ENCODE measurements at places on chromosomes 2 and 18. TPM values are rescaled to one million over a fixed set of nuclear protein-coding genes. Genes with fewer than 3 reads are reported as not detected.
A peak's percentile ranks its signal among the peaks of the same experiment; 100 is the strongest.

- no peak for DNase-seq
Measured at GRCh38 chr18:70762812-70763211, 474.0 kb downstream of the SOCS6 start.

GRCh38 chr2:145413261-145414030, 893.5 kb upstream of the ZEB2 start:
- no peak for DNase-seq

DNA sequence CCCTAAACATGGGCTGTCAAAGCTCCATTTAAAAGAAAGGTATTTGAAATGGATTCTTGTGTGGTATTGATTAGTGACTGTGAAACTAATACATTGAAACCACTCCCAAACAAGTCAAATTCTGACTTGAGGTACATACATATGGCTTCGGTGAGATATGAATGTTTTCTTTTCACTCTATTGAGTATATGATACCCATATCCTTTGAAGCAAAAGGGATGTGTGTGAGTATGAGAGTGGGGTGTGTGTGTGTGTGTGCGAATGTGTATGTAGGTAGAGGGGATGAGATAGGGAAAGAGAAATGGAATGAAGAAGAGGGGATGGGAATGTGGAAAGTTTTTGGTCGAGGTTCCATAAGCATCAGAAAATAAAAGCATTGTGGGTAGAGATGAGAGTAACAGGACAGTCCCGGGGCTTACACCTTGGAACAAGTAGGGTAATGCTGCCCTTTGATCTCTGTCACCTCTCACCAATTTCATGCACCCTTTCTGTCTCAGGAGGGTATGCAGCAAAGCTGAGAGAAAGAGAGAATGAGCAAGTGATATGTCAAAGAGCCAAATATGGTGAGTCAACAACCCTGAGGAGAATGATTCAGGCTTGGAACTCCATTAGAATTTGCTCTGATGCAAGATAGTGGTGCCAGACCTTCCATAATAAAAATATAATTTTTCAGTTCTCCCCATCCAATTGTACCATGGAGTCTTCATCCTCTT, 64.0 kb upstream of the ZEB2 start:
- DNase-seq = peak; percentile 80

GRCh38 chr2:164388511-164388910, 232.8 kb downstream of the GRB14 start:
- peak; percentile 88 for DNase-seq

- DNase-seq = no peak
Measured at GRCh38 chr2:201433394-201433995, 17.8 kb downstream of the TRAK2 start.

DNA sequence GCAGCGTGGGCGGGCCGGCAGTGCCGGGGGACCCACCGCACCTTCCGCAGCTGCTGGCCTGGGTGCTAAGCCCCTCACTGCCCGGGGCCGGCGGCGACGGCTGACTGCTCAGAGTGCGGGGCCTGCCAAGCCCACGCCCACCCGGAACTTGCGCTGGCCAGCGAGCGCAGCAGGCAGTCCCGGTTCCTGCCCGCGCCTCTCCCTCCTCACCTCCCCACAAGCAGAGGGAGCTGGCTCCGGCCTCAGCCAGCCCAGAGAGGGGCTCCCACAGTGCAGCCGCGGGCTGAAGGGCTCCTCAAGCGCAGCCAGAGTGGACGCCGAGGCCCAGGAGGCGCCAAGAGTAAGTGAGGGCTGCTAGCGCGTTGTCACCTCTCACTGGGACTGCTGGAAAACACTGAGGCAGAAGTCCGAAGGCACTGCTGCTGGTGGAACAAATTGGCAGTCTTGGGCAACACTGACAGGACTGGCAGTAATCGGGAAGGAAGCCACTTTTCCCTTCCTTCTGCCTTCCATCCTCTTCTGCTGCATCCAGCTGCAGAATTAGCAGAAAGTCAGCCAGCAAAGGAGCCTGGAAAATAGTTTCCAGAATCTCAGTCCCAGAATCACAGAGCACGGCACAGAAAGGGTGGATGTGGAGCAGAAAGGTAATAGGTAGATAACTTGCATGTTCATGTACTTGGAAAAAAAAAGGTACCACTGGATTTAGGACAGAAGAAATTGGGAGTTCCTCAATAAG, 179.4 kb upstream of the FN1 start:
- DNase-seq = no peak

DNA sequence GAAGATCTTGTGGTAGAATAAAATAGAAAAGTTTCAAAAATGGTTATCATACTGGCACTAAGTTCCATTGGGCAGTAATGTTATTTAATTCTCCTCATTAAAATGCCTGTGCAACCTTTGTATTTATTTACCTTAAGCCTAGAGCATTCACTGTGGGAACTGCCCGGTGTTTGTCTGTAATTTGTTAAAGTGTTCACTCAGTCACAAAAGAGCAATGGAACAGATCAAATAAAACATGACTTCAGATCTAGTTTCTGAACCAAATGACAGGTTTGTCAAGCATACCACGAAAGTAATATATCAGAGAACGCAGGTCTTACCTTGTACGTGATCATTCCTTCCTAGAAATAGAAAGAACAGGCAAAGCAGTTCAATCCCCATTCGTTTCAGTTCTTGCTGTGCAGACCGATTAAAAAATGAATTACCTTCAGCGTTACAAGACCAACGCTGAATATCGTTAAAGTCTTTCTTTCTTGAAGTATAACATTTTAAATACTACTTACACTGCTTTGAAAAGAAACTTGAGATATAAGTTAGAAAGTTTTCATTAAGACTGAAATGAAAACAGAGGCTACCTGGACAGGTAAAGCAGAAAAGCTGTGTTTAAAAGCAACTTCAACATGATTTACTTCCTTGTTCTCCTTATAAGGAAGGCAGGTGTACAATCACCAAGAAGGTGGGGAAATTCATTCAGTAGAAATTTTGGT, at the start of gene ITGB6:
Gene ITGB6 (minus strand): TSS at position 590 of the 707 bp plus-strand sequence. CDS start 209 bp downstream, at position 381.
- DNase-seq = no peak

DNA sequence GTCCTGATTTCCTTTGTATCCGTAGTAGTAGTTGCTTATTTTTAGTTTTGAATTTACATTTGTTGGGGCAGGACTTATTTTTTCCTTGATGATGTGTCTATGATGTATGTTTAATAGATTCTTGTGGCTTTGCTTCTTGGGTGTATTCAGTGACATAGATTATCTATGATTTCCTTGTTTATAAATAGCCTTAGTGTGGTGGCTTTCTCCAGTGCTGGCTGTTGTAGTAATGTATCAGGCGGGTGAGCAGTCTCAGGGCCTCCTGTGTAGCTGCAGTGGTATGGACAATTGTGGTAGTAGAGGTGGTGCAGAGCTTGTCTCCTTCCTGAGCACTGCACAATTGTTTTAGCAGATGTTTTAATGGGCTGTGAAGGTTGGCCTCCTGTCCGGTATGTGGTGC, 60.5 kb downstream of the SMCHD1 start:
- DNase-seq = no peak

- DNase-seq = peak; percentile 54
Measured at GRCh38 chr18:23143815-23144261, 8.6 kb downstream of the CABLES1 start.

DNA sequence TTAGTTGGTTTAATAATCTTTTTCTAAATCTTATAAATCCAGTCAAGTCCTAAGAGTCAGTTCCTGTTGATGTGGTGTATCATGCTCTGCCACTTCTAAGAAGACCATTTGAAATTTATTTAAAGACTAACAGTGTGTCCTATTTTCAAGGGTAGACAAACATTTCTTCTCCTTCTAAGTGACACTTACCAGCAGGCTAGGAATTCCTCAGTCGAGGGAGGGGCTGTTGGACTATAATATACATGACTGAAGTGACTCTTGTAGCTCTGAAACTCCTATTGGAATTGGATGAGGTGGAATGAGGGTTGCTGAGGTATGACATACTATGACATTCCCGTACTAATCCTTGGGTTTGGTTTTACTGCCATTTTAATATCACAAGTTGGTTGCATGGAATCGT, 30.6 kb downstream of the ITGB6 start:
- DNase-seq = no peak

GRCh38 chr2:38948995-38949394, 59.3 kb downstream of the ARHGEF33 start:
- no peak for DNase-seq

GRCh38 chr2:217113491-217113890, 253.6 kb upstream of the TNP1 start:
- DNase-seq = no peak

DNA sequence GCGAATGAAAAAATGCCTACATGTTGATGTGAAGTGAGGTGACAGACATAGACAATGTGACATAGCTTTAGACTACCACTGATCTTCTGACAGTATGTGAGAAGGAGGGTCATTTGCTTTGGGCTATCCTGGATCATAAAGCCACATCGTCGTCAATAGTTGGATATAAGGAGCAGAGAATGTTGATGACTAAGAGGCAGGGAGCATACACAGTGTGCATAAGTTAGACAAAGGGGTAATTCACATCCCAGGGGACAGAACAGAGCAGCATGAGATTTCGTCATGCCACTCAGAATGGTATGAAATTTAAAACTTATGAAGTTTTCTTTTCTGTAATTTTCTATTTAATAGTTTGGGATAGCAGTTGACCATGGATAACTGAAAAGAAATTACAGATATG, 403.2 kb downstream of the DSC3 start:
- no peak for DNase-seq

GRCh38 chr2:154724194-154724797, 25.8 kb downstream of the KCNJ3 start:
- no peak for DNase-seq

GRCh38 chr2:239819974-239820555, 205.1 kb downstream of the NDUFA10 start:
- no peak for DNase-seq

GRCh38 chr2:100620481-100620880, 57.7 kb downstream of the PDCL3 start:
- DNase-seq = no peak

DNA sequence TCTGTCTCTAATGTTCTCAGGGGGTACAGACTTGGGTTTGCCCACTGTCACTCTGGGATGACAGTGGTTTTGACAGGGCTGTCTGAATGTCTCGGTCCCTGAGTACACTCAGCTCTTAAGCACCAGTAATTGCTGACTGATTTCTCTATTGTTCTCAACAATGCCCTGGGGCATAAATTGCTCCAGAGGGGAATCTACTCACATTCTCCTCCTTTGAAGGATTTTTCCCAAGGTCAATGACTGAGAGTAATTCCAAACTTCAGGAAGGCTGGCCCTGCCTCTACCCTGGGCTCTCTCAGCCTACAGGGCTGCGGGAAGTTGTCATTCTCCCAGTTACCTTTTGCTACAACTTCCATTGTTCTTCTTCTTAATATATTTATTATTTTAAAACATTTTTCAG, 36.5 kb downstream of the MC2R start:
- DNase-seq = peak; percentile 21

DNA sequence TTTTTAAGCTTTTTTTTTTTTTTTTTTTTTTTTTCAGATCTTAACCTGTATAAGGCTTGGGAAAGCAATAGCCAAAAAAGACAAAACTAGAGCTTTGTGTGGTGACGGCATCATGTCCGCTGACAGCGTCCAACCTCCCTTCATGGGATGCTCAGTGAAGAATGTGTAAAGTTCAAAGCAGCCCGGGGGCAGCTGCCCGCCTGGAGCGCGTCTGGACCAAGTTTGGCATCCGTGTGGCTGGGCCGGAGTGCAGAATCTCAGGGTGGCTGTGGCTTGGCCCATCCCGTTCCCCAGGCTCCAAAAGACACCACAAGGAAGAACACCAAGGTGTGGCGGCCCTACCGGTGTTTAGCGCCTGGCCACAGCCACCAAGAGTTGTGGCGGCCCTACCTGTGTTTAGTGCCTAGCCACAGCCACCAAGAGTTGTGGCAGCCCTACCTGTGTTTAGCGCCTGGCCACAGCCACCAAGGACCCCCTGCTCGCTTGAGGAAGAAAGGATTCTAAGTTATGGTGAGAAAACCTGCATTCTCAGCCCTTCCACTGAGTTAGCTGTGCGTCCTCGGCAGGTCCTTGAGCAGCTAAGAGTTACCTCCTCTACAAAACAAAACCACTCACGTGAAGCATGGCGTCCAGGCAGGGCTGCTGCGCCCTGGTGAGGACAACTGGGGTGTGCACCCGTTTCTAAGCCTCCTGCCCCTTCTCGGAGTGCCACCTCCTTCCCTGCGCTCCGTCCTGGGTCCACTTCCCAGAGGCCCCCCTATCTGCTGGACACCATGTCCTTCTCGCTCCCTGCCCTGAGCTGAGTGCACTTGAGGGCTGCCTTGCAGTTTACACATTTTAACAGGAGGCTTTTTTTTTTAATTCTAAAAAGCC, 103.6 kb upstream of the SALL3 start:
- DNase-seq = no peak

- DNase-seq = no peak
Measured at GRCh38 chr18:78125206-78125896, 854.3 kb upstream of the SALL3 start.

DNA sequence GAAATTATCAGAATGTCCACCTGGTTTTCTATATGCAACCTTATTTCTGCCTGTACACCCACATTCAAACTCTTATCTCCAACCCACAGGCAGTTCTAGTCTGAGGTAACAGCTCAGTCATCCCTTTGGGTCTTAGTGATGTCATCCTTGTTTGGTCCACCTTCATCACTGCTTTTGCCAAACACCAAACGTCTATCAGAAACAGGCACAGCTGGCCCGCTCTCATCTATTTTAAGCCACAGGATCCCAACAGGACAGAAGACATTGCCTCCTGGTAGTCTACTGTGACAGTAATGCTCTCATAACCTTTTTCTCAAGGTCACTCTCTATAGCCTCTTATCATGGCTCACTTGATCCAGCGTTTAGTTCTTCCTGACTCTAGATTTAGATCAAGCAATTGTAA, 99.0 kb upstream of the CHAC2 start:
- DNase-seq = no peak

DNA sequence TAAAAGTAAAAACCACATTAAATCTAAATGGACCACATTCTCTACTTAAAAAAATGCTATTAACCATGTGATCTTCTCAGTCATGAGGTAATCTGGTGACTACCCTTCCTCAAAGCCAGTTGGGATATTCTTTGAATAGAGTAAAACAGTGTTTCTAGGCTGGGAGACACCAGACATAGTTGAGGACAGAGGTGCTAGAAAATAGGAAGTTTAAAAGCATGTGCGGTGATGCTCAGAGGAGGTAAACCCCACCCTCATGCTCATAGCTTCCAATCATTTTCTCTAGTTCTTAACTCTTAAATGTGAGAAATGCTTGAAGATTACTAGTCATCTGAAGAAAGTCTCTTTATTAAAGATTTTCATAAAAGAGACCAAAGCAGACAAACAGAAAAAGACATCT, 30.7 kb upstream of the ELAC1 start:
- DNase-seq = no peak

Gene UGT1A8
- not detected for total RNA-seq

Gene QPCT
- total RNA-seq = 62.5 TPM

Gene TUBB8B
- total RNA-seq = not detected

Gene SF3B6
- total RNA-seq = 302 TPM

Gene SPP2
- total RNA-seq = 0.27 TPM

Gene LIMS4
- total RNA-seq = 0.94 TPM

Gene ANKRD62
- not detected for total RNA-seq

Gene SLC8A1
- 0.91 TPM for total RNA-seq

Gene KIF5C
- total RNA-seq = 1.3 TPM

Gene ZAP70
- not detected for total RNA-seq

Gene AKAIN1
- not detected for total RNA-seq

Gene FIGN
- 1.5 TPM for total RNA-seq

Gene MC2R
- not detected for total RNA-seq

Gene LHCGR
- total RNA-seq = not detected

Gene CYTIP
- 2.8 TPM for total RNA-seq

Gene STEAP3
- 13.9 TPM for total RNA-seq

Gene HSBP1L1
- 6.8 TPM for total RNA-seq

All from M059J (cell line).